ENCODE measurements at places on chromosomes 2 and 18. TPM values are rescaled to one million over a fixed set of nuclear protein-coding genes. Genes with fewer than 3 reads are reported as not detected.

DNA sequence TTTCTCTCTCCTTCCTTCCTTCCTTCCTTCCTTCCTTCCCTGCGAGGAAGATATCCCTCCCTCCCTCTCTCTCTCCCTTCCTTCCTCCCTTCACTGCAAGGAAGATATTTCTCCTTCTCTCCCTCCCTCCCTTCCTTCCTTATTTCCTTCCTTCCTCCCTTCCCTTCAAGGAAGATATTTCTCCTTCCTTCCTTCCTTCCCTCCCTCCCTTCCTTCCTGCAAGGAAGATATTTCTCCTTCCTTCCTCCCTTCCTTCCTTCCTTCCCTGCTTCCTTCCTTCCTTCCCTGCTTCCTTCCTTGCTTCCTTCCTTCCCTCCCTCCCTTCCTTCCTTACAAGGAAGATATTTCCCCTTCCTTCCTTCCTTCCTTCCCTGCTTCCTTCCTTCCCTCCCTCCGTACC, 229.5 kb downstream of the ZBTB7C start:
- no peak for DNase-seq
- no peak overlapping the region for H3K4me3 ChIP-seq
- H3K36me3 ChIP-seq, result no peaks in the 10 kb centered on the region
- H3K27ac ChIP-seq, result no peak overlapping the region
- no peaks in the 10 kb centered on the region for H3K4me1 ChIP-seq

CRACDL gene
- total RNA-seq, result not detected

GRCh38 chr18:44386401-44386800, 294.3 kb upstream of the SETBP1 start:
- H3K36me3 ChIP-seq, result no peaks in the 10 kb centered on the region
- no peak overlapping the region for H3K4me3 ChIP-seq
- H3K27me3 ChIP-seq, result no peaks in the 10 kb centered on the region
- H3K27ac ChIP-seq, result no peak overlapping the region
- no peaks in the 10 kb centered on the region for H3K4me1 ChIP-seq

GRCh38 chr2:169372561-169372960, 10.2 kb upstream of the LRP2 start:
- no peak overlapping the region for H3K4me3 ChIP-seq
- H3K4me1 ChIP-seq, result no peaks in the 10 kb centered on the region
- no peak for DNase-seq
- H3K36me3 ChIP-seq, result no peaks in the 10 kb centered on the region
- peaks cover 45% of the 10 kb centered on the region for H3K27me3 ChIP-seq

DNA sequence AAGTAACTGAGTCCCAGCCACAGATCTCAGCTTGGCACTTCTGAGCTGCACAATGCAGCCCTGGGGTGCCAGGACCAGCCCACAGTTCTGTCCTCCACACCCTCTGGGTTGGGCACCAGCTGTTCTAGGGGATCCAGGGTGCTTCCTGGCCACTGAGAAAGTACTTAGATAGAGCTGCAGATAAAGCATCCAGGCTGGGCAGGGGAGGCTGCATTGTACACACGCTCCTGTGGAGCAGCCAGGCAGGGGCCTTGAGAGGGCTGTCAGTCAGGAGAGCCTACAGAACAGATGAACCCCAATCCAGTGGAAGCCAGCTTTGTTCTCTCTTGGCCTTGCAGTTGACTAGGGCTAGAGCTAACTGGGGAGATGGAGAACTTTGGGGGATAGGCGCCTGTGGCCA, 104.6 kb downstream of the KIAA1328 start:
- no peak for DNase-seq
- no peaks in the 10 kb centered on the region for H3K4me1 ChIP-seq

CYS1 gene
- total RNA-seq, result not detected

All from A673 (cell line).